ENCODE measurements at places on chromosomes 1 and 21.

GRCh38 chr1:89201106-89201794 lies 2.5 kb upstream of the GBP4 start:
- DNase-seq, result no peak

- no peak for DNase-seq
Observed at GRCh38 chr1:75668813-75669212, 55.7 kb upstream of the ACADM start.

- no peak for DNase-seq
Observed at GRCh38 chr1:89823679-89824292, 3.0 kb downstream of the LRRC8D start.

GRCh38 chr1:215835951-215836350 lies 268.8 kb downstream of the KCTD3 start:
- DNase-seq, result no peak

DNA sequence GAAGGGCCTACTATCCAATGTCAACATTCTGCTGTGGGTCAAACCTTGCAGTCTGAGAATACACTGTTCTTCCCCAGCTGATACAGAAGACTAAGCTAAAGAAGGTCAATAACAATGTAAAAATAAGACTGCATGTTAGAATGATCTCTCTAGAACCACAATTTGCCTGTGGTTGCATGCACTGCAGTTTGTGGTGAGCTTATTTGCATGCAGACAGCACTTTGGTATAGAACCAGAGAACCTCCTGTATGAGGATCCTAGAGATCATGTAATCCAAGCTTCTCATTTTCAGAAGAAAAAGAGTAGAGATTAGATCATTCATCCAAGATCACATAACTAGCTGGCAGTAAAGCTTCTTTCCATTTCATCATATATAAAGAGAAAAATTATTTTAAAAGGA lies 15.8 kb downstream of the SYNJ1 start:
- DNase-seq, result no peak

DNA sequence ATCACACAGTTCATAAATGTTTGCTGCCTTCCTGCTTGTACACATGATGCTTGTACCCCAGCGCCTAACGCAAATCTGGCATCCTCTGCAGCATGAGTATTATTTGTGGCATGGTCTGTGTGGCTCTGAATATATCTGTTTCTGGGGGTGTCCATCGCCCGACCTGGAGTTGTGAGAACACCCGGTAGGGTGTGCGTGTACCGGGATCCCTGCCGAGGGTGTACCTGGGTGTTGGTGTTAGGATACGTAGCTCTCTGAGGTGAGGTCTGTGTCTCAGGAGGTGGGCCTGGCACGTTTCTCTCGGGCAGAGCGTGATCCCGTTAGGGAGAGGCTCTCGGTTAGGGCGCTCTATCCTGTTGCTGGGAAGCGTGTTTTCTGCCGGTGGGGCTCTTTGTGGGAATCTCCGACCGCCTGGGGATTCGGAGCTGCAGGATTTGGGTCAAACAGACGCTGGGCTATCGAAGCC lies 10.4 kb upstream of the CDC20 start:
- DNase-seq, result no peak

DNA sequence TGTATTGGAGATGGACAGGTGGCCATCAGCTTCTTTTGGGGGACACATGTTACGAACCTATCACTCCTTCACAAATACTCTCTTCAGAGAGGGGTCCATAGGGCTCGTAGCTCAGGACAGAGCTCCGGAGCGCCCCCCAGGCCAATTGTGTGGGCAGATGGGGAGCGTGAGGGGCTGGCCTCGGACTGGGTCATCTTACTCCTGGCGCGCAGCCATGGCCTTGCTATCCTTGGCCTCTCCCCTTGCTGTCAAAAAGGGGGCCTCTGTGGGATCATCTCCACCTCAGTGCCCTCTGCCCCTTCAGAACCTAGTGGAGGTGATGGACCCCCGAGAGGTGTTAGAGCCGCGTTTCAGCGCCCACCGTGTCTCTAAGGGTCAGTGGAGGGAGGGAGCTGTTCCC lies 35.0 kb downstream of the ATP5PO start:
- no peak for DNase-seq

DNA sequence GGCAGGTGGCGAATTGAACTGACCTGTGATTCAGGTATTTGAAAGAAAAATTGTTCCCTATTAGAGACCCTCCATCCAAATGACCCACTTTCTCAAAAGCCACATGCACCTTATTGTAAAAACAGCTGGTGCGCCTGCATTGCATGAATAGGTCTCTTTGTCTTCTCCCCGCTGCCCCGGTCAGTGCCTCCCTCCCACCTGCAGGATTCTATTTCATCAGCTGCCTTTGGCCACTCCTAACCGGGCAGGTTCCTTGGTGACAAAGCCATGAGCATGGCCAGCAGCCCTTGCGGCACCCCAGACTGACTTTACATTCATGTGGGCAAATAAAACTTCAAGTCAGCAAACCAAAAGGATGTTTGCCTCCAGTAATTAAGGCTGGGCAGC lies 6.4 kb downstream of the TMPRSS3 start:
- DNase-seq, result no peak

DNA sequence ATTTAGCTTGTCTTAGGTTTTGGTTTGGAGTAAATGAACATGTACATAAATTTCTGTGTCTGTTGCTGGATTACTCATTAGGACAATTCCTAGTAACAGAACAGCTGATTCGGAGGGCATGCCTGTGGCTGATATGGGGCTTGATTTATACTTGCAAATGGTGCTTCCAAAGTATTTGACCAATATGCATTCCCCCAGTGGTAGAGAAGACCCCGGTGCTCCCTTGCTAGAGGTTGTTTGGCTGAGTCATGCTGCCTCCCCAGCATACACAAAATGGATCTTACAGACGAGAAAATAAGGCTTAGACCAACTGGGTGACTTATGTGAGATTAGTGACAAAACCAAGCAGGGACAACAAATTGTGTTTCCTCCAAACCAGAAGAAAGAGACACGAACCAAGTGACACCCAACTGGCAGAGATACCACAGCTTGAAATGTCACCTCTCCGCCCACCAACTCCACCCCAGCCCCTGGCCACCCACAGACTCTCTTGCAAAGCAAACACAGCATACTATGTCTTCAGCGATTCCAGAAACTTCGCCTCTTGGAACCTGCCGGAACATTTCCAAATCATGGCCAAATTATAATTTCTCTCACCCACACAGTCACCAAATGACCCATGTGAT lies 75.9 kb upstream of the ETS2 start:
- DNase-seq, result no peak

GRCh38 chr1:233081735-233082134 lies 131.3 kb downstream of the NTPCR start:
- no peak for DNase-seq

- no peak for DNase-seq
Observed at GRCh38 chr1:19769211-19769932, 30.3 kb downstream of the TMCO4 start.

DNA sequence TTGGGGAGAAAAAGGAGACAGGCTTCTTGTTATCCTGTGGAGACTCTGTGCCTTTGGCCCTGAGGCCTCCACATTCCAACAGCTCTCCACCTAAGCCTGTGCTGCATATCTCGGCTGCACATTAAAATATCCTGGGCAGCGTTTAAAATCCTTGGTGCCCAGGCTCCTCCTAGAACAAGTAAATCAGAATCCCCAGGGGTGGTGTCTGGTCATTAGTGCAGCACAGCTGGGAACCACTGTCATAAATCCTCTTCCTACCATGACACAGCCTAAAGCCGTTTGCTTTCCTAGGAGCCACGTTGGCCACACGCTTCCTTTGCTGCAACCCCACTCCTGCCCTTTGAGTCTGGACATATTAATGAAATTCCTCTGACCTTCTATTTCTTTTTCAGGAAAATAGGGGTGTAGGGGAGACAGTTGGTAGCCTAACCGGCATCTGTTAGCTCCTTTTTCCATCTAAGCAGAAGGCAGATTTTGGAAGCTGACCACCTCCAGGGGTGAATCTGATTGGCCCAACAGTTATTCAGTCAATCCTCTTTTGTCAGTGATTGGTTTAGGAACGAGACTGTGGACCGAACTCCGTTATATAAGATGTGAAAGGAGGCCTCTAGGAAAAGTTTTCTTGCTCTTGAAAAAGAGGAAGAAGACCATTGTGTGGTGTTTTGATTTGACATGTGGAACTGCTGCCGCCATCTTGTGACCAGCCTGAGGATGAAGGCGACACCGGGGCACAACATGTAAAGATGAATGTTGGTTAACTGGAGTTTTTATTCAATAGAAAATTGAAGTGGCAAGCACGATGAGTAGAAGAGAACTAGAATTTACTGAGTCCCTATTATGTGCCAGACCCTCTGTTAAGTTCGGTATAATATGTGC lies 41.9 kb downstream of the JUN start:
- DNase-seq, result no peak

DNA sequence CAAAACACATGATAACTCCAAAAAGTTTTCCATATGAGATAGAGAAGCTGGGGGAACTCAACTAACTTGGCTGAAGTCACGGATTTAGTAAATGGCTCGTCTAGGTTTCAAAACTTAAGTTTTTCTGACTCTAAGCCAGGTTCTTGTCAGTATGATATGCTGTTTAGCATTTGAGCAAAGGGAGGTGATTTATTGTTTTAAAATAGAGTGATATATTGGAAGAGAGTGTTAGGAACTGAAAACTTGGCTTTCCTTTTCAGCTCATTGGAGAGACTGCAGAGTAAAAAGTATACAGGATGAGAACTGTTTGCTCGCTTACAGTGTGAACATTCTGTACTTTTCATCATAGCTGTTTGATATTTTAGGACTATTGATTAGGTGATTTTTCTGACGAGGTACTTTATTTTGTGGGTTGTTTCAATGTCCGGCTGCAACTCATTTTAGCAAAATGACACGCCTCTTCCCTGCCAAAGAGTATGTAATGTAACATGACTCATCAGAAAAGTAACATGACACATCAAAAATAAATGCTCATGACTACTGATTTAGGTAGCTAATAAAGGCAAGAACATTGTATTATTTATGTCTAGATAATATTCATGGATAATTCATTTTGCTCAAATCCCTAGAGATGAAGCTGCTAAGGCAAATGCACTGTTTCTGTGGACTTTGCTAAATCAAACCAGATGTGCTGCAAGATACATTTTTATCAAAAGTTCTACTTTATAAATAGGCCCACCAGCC lies 355.1 kb downstream of the GPATCH2 start:
- DNase-seq, result peak; percentile 75

DNA sequence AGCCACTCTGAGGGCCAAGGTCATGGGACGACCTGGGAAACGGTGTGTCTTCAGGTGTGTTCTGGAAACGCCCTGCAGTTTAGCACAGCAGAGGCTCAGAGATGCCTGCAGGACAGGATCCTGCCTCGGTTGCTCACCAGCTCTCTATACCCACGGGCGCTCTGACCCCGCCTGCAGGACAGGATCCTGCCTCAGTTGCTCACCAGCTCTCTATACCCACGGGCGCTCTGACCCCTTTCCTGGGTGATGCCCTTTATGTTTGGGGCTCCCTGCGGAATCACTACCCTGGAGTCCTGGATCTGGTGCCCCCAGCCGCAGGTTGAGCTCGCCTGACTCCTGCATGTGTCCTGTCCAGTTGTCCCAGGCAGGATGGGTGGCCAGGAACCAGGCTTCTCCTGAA lies 32.5 kb downstream of the TFF3 start:
- no peak for DNase-seq

GRCh38 chr1:29408831-29409605 lies 172.7 kb downstream of the PTPRU start:
- DNase-seq, result no peak

- DNase-seq, result no peak
Observed at GRCh38 chr1:93489756-93490155, 41.8 kb downstream of the FNBP1L start.

- no peak for DNase-seq
Observed at GRCh38 chr1:165837838-165838364, 10.5 kb downstream of the UCK2 start.

- DNase-seq, result no peak
Observed at GRCh38 chr1:46450160-46450517, 39.5 kb upstream of the DMBX1 start.

- DNase-seq, result no peak
Observed at GRCh38 chr1:58304346-58304975, 242.1 kb downstream of the OMA1 start.

GRCh38 chr1:19066874-19067181 lies 110.4 kb upstream of the IFFO2 start:
- no peak for DNase-seq

DNA sequence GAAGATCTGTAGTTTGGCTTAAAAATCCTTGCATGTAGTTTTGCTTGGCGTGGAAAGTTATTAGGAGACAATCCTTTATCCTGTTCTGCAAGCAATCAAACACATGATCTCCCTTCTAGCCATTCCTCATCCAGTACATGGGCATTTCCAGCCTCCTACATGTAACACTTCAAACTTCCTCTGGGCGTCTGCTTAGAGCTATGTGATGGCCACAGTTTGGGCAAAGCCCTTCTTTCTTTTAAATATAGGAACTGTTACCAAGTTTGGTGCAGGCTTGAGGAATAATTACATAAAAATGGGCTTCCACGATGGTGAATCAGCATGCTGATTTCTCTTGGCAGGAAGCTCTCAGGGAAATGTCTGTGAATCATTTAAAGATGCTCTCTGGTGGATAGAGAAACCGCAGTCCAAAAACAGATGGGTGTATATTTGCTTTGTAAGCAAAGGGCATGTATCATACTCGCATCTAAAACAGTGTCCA lies 176.9 kb upstream of the FMN2 start:
- DNase-seq, result peak; percentile 87

DNA sequence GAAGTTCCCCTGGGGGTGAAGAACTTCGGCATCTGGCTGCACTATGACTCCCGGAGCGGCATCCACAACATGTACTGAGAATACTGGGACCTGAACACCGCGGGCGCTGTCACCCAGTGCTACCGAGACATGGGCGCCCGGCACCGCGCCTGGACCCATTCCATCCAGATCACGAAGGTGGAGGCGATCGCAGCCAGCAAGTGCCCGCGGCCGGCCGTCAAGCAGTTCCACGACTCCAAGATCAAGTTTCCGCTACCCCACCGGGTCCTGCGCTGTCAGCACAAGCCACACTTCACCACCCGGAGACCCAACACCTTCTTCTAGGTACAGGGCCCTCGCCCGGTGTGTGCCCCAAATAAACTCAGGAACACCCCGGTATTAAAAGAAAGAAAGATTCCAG lies 22.0 kb upstream of the SLC9A1 start:
- DNase-seq, result no peak

DNA sequence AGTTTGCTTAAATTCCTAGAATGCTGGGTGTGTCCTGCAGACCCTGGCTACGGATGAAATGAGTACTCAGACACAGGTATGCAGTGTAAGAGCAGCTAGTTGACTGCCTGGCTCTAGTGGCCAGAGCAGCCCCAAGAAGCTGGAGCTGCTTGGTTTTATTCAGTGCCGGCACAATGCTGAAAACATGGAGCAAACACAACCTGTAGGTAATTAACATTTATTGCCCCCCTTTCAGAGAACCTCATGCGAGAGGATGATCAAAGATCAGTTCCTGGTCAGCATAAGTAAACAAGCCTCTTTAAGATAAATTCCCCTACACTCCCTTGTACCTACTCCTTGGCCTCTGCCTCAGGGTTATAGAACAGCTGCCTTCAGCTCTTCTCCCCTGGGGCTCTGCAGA lies 43.2 kb downstream of the MRPS6 start:
- DNase-seq, result no peak

- DNase-seq, result no peak
Observed at GRCh38 chr1:225410036-225410435, 17.8 kb downstream of the LBR start.
